ENCODE measurements at places on chromosomes 6 and 20.

DNA sequence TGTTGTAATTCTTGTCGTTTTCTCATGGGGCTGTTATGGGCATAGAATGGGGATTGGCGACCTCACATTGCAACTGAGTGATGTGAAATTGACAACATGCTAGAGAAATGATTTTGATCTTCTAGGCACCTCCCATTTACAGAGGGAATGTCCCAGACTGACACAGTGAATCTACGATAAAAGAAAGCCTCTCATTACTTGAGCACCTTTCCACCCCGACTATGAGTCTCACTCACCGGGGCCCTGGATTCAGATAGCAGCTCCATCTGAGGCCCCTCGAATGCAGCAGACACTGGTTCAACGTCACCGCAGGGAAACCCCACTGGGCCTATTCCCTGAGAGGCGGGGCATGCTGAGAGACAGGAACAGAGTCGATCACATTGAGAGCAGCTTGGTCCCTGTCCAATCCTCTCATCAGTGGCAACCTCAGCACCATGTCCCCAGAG, 49.1 kb downstream of the NFATC2 start:
- no peak for DNase-seq

DNA sequence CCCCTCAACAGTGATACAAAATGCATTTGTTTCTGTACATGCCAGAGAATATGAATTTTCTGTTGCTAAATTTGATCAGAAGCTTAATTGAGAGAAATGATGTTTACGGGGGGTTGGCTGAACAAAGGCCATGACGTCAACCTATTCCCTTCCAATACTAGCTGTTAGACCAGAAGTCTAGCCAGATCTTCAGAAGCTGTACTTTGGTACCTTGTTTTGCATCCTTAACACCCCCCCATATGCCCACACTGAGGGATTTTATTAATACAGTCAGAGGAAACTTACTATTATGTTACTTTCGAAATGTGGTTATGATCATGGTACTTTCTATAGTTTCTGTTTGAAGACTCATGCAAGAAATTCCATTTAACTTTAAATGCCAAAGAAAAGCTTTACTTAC, 3.1 kb downstream of the NCOA7 start:
- DNase-seq: no peak

GRCh38 chr20:34110745-34111641, 1.1 kb downstream of the EIF2S2 start:
- no peak for DNase-seq

DNA sequence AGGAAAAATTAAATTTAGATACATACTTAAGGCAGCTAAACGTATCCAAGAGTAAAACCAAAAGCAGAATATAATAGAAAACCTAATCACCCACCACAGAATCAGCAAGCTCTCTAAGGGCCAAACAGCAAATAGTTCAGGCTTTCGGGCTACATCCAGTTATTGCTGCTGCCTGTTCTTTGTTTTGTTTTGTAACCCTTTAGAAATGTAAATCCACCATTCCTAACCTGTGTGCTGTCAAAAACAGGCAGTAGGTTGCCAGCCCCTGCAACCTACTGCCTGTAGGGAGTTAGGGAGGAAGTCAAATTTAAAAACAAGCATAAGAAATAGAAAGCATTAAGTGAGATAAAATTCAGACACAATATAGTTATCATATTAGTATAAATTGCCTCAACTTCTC, 225.9 kb downstream of the PTPRT start:
- DNase-seq: no peak

GRCh38 chr6:10383331-10384090, 31.4 kb downstream of the TFAP2A start:
- no peak for DNase-seq

- no peak for DNase-seq
These were observed 211.6 kb downstream of the WDR27 start for GRCh38 chr6:169490246-169490641.

DNA sequence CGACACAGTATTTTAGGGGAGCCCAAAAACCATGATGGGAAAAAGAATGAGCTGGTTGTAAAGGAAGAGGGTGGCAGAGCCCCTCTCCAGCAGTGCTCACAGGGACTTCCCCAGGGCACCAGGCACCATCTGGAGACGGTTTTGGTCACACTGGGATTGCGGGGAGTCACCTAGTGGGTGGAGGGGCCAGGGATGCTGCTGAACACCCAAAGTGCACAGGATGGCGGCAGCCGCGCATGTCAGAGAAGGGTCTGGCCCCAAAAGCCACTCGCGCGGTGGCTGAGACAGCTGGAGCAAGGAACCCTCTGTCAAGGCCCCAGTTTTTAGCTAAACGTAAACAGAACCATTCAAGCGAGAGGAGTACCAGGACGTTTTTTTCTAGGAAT, 10.8 kb downstream of the CTSZ start:
- no peak for DNase-seq

- DNase-seq: no peak
These were observed 109.9 kb upstream of the MCHR2 start for GRCh38 chr6:100103931-100104330.

- DNase-seq: no peak
These were observed 13.9 kb upstream of the ATG5 start for GRCh38 chr6:106339334-106340029.

DNA sequence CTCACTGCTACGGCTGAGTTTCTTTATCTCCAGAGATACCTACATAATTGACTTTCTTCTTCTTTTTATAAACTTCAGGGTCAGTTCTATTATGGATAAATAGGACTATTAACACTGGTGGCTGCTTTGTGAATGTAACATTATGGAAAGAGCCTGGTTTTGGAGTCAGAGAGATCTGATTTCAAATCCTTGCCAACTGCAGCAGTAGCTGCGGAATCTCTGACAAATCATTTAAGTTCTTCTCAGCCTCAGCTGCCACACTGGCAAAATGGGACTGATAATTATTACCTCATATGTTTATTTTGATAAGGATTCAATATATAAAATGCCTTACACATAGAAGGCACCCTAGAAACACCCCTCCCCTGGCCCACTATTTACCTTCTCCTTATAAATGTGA, 160.5 kb downstream of the BACH2 start:
- DNase-seq: no peak

All from stimulated activated CD4-positive, alpha-beta T cell treated with anti-CD3 and anti-CD28 coated beads, Interleukin-1b, Interleukin-23, amount 100 ng/mL, for 1 hour (primary cell).